DND-41 (cell line): ENCODE measurements at places on chromosomes 13 and 19.

- DNase-seq, result no peak
Measured at GRCh38 chr19:8251025-8251472, 41.9 kb downstream of the CERS4 start.

GRCh38 chr13:100725472-100725871 lies 50.9 kb upstream of the TMTC4 start:
- no peak for DNase-seq

GRCh38 chr13:107258599-107259187 lies 690.8 kb upstream of the ARGLU1 start:
- DNase-seq, result no peak

DNA sequence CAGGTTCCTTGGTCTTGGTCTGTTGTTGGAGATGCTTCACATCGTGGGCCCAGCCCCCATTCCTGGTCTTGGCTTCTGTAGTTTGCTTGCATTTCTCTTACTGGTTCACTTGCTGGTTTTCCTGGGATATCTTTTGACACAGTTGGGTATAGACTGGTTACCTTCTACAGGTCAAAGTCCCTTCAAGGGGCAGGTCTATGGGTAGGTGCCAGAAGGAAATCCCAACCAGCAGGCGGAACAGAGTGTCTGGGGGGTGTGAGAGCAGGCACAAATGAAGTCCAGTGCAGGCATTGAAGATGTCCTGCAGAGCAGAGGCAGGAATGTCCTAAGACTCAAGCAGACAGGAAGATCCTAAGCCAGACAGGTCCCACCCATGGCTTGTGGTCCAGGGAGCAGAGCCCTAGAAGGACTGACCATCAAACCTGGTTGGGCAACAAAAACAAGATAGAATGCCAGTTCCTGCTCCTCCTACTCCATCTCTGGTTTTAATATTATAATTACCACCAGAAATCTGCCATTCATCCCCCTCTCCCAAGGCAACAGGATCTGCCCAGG lies 17.7 kb upstream of the WASF3 start:
- DNase-seq, result no peak

- DNase-seq, result no peak
Measured at GRCh38 chr13:59677430-59677829, 486.3 kb downstream of the DIAPH3 start.

DNA sequence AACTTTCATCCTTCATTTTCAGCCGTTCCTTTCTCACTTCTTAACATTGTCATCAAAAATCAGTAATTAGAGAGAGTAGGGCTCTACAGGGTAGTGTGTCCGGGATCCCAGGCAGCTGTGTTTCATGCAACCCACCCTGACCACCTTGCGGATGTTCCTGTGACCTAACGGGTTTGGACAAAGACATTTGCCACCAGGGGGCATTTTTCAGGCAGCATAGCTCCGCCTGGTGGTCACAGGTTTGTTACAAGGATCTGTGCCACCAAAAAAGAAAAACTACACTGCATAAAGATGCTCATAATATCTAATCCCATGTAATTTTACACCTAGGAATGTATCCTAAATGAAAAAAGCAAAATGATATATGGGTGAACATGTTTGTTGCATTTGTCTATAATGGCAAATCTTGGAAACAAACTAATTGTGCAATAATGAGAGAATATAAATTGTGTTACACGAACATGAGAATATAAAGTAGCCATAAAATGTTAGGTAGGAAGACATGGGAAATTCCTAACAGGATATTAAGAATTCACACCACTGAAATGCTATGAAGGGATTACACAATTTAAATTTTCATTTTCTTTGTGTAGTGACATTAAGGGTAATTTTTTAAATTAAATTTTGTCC lies 123.0 kb downstream of the SLC7A1 start:
- DNase-seq, result peak; percentile 53

- no peak for DNase-seq
Measured at GRCh38 chr13:29513981-29514719, 81.3 kb downstream of the SLC7A1 start.

GRCh38 chr13:36175621-36176020 lies 38.7 kb downstream of the SOHLH2 start:
- DNase-seq, result no peak

GRCh38 chr19:28608292-28608691 lies 604.7 kb downstream of the UQCRFS1 start:
- no peak for DNase-seq

DNA sequence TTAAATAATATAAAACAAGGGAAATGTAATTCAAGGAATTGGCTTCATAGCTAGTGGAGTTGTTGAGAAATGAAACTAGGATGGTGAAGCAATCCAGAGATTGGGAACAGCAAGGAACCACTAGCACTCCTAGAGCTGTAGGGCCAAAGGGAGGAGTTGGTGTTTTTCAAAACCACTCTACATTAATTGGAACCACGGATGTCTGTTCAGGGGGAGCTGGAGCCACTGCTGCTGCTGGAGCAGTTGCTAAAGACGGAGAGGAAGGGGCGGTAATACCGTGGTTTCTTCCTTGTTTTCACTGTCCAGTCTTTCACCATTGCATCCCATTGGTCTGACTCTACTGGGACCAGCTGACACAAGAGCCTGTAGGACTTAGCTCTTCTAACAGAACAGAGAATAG lies 8.5 kb downstream of the DNAJC15 start:
- no peak for DNase-seq

DNA sequence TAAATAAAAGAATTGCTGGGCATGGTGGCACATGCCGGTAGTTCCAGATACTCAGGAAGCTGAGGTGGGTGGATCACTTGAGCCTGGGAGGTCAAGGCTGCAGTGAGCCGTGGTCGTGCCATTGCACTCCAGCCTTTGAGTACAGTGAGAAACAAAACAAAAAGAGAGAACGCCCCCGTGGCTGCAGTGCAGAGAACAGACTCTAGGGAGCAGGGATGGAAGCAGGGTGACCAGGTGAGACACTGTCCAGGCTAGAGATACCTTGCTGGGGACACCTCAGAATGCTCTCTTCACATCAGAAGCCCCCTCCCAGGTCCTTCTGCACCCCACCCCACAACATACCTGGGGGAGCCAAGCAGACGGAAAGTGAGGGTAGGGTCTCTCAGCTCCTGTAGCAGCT lies 24.8 kb downstream of the MAP4K1 start:
- DNase-seq, result no peak

DNA sequence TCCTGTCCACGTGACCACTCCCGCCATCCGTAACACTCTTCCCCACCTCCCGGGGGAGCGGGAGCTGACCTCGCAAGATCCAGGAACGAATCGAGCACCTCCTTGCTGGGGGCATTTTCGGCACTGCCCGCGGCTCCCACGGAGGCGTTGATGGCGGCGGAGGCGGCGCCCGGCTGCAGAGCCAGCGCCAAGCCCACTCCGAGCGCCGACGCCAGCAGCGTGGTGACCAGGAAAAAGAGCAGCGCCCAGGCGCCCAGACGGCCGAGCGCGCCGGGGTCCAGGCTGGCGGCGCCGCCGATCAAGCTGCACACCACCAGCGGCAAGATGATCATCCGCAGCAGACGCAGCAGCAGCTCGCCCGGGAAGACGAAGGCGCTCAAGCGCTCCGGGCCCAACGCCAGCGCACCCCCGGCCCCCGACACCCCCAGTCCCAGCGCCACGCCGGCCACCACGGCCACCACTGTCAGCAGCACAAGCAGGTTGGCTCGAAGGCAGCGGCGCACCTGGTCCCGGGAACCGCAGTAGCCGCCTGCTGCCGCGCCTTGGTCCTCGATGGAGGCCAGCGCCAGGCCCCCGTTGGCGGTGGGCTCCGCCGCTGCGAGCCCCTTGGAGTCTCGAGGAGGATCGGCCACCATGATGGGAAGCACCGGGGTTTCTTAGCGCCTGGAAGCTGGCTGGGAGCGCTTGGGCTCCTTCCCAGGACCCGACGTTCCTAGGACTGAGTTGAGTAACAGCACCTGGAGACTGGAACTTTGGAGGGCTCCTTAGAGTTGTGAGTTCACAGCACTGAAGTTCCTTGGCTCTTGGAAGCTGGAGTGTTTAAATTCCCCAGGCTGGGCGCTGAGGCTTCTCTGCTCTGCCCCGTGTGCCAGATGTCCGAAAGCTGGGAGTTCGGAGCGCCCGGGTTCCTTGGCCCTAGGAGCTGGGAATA lies 798 bp downstream of the SLC1A5 start:
- DNase-seq, result peak; percentile 49

GRCh38 chr13:113992276-113993005 lies 18.6 kb upstream of the C13orf46 start:
- DNase-seq, result no peak

GRCh38 chr19:1471515-1472160 lies 7.4 kb downstream of the C19orf25 start:
- DNase-seq, result peak; percentile 43

- DNase-seq, result no peak
Measured at GRCh38 chr19:33662391-33663092, 40.8 kb downstream of the CHST8 start.

DNA sequence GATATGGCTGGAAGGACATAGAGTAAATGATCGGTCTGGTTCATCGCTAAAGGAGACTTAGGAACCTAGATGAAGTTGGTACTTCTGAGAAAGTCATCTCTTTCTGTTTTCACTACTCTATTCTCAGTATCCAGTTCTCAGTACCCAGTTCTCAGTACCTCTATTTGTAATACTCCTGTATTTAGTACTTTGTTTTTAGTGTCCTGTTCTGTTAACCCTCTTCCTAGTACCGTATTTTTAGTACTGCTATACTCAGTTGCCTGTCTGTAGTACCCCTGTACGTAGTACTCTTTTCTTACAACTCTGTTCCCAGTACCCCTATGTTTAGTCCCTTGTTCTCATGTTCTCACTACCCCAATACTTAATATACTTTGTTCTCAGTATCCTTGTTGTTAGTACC lies 1.2 kb downstream of the RFXAP start:
- DNase-seq, result no peak

GRCh38 chr19:27911122-27911898 lies 1301.6 kb downstream of the UQCRFS1 start:
- DNase-seq, result no peak

DNA sequence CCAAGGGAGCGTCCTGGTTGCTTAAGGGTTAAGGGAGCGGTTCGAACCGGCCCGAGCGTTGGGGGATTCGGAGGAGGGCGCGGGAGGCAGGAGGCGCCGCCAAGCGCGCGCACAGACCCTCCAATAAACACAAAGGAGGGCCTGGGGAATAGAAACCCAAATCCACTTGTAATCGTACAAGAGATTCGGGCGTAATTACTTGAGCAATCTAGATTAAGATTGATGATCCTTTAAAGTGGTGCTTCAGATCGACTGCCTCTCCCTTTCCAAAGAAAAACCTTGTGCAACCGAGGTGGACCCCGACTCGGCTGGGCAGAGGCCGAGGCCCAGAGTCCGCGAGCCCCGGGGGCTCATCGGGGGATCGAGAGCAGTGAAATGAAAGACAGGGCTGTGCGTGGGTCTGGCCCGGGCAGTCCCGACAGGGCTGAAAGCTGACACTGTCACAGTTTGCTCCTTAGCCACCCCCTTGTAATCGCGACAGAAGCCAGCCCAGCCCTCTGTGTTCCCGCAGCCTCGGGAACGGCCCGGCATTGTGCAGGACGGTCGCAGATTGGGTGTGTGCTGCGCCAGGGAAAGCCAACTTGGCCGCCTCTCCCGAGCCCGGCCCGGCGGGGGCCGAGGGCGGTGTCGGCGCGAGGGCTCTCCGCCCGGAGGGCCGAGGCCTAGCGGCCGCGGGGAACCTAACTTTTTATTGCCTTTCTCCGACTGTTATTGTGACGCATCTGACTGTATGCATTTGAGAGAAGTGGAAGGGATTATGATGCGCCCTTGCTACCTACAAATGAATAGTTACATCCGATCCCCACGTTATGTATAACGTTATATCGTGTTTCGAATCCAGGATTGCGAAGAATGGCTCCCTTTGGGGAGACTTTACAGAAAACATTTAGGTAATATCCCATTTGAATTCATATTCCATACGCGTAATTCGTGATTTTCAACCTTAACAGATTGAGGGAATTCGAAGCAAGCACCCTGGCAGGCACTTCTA lies 5.5 kb downstream of the MAB21L1 start:
- DNase-seq, result no peak

DNA sequence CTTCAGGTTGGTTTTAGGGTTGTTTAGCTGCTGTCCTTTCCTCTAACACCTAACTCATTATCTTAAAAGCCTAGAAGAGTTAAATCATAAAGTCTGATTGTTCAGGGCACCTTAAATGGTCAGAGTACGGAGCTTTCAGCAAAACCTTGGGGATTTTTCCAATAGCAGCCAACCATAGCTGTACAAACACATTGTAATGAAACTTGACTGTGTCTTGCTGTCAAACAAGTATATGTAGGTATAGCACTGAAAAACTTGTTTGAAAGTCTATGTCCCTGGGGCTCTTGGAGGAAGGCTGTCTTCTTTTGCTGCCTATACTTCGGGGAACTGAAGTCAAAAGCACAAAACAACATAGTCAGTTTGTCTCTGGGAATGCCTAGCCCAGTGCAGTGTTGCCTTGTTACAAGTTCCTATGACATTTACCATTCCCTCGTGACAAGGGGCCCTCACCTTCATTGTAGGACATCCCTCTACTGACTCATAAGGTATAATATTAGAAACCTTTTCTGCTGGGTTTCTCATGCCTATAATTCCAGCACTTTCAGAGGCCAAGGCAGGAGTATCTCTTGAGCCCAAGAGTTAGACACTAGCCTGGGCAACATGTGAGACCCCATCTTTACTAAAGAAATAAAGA lies 474.5 kb upstream of the NBEA start:
- no peak for DNase-seq

DNA sequence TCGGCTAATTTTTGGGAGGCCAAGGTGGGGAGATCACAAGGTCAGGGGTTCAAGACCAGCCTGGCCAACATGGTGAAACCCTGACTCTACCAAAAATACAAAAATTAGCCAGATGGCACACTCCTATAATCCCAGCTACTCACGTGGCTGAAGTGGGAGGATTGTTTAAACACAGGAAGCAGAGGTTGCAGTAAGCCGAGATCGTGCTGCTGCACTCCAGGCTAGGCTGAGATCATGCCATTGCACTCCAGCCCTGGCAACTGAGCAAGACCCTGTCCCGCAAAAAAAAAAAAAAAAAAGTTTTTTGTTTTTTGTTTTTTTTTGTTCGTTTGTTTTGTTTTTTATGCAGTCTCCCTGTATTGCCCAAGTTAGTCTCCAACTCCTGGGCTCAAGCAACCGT lies 21.2 kb downstream of the MAST1 start:
- DNase-seq, result no peak

DNA sequence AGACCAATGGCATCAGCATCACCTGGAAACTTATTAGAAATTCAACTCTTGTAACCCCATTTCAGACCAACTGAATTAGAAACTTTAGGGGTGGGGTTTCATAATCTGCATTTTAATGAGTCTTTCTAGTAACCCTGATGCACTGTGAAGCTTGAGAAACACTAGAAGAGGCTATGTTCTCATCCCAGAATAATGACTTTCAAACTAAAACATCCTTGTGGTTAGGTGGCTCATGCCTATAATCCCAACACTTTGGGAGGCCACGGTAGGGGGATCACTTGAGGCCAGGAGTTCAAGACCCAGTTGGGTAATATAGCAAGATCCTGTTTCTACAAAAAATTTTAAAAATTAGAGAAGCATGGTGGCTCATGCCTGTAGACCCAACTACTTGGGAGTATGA lies 402.4 kb downstream of the DLEU7 start:
- DNase-seq, result no peak

GRCh38 chr13:85529218-85529594 lies 270.0 kb downstream of the SLITRK6 start:
- no peak for DNase-seq
